ENCODE measurements at places on chromosomes 16 and 17.

- DNase-seq = no peak
Measured at GRCh38 chr16:324451-325334, 27.8 kb downstream of the AXIN1 start.

DNA sequence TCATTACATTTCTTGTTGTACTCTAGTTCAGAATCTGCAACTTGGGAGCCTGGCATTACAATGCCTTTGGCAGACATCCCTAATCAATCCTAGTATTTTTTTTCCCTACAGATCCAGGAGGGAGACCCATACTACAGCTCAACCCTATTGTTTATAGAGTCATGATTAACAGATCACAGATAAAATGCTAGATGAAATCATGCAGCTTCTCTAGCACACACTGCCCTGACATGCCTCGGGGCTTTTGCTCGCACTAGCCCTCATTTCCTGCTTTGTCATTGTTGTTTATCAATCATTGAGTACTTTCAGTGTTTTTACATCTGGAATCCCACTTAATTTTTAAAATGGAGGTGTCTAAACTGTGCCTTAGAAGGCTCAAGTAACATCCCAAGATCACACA lies 412.5 kb downstream of the CA10 start:
- DNase-seq = no peak

DNA sequence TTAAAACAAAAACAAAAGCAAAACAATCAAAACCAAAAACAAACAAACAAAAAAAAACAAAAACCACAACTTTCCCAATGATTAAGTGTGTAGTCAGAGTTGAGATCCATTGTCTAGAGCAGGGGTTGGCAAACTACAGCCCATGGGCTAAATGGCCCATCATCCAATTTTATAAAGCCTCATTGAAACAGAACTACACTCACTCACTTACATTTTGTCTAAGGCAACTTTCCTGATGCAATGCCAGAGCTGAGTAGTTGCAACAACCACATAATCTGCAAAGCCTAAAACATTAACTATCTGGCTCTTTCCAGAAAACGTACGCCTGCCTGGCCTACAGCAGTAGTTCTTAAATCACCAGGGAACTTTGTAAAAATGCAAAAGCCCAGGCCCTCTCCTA lies 124.1 kb downstream of the SOX9 start:
- no peak for DNase-seq

GRCh38 chr17:38693700-38694329 lies 11.3 kb upstream of the MLLT6 start:
- no peak for DNase-seq

GRCh38 chr16:13552062-13552959 lies 367.6 kb upstream of the ERCC4 start:
- DNase-seq = no peak

DNA sequence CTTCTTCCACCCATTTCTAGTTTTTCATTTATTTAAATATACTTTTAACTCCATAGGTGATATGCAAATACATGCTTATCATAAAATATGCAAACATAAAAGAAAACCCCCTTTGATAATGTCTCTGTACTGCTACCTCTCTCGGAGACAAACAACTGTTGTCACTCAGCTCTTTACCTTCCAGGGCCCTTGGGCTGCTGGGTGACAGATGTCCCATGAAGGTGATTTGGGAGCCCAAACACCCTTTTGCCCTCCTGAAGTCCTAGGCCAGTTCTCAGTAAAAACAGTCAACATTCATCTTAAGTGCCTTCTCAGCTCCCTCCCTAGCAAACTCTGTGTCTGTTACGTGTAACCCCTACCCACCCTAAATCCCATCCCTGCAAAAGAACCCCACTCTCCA lies 37.5 kb downstream of the CHD9 start:
- no peak for DNase-seq

DNA sequence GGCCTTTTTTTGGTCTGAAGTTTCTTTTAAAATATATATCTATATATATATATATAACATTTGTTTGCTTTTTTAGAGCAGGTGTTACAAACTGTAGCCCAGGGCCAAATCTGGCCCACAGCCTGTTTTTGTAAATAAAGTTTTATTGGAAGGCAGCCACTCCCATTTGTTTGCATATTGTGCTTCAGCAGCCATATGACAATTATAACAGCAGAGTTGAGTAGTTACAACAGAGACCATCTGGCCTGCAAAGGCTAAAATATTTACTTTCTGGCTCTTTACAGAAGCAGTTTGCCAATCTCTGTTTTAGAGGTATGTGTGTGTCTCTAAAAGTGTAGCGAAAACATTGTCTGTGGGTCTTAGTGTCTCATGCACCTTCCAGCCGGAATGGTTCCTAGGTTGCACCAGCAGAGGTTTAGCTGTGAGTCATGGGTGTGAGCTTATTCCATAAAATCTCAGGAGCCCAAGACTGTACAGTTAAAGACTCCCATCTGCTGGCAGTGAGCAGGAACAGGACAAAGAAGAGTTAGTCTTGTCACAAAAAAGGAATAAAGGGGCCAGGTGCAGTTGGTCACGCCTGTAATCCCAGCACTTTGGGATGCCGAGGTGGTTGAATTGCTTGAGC lies 23.8 kb downstream of the LCMT1 start:
- DNase-seq = peak; percentile 24

DNA sequence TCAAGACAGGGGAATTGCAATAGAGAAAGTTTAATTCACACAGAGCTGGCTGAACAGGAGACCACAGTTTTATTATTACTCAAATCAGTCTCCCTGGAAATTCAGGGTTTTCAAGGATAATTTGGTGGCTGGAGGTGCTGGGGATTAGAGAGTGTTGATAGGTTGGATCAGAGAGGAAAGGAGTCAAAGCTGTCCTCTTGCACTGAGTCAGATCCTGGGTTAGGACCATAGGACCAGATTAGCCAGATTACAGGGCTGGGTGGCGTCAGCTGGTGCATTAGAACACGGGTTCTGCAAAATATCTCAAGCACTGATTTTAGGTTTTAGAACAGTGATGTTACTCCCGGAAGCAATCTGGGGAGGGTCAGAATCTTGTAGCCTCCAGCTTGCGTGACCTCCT lies 1.8 kb upstream of the NSMCE1 start:
- DNase-seq = no peak

GRCh38 chr17:36583787-36584186 lies 7.9 kb upstream of the DHRS11 start:
- DNase-seq = no peak

DNA sequence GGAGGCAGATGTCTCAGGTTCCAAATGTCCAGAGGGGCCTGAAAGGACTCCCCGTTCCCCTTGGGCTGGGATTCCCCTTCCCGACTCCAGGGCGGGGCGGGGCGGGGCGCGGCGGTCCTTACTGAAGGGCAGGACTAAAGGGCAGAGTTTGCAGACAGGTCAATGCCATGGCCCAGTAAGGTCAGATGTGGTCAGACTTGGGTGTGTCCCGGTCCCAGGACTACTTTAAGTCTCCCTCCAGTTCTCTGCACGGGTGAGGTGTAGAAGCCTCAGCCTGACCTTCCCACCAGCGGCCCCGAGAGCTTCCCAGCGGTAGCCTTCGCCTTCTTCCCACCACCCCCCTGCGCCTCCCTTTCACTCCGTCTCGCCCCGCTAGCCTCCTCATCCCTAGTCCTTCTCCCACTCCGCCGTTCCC lies 532 bp downstream of the KDM6B start:
- DNase-seq = no peak

- peak; percentile 28 for DNase-seq
Measured at GRCh38 chr16:53773150-53773846, 69.3 kb downstream of the FTO start.

- DNase-seq = no peak
Measured at GRCh38 chr16:86727131-86727530, 148.8 kb downstream of the FOXL1 start.

GRCh38 chr16:73056921-73057290 lies 9.0 kb upstream of the ZFHX3 start:
- no peak for DNase-seq

- DNase-seq = no peak
Measured at GRCh38 chr17:13967416-13967815, 101.9 kb upstream of the COX10 start.

- no peak for DNase-seq
Measured at GRCh38 chr16:47234-47633, 6.2 kb downstream of the POLR3K start.

DNA sequence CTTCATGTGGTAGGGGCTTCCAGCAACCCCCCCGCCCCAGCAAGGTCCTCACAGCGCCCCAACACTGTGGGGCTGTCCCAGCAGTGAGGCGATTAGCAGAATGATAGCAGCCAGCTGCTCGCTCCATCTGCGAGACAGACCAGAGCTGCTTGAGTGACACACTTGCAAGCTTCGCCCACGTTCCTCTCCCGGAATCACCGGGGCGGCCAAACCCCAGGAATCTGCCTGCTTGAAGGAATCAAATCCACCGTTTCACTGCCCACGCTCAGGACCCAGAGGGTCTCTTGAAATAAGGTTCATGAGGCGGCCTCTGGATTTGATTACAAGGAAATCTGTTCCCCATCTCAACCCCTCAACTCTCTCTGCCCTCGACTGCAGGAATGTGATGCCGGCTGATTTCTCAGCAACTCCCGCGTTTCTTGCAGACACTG lies 356.0 kb downstream of the C16orf95 start:
- DNase-seq = no peak

DNA sequence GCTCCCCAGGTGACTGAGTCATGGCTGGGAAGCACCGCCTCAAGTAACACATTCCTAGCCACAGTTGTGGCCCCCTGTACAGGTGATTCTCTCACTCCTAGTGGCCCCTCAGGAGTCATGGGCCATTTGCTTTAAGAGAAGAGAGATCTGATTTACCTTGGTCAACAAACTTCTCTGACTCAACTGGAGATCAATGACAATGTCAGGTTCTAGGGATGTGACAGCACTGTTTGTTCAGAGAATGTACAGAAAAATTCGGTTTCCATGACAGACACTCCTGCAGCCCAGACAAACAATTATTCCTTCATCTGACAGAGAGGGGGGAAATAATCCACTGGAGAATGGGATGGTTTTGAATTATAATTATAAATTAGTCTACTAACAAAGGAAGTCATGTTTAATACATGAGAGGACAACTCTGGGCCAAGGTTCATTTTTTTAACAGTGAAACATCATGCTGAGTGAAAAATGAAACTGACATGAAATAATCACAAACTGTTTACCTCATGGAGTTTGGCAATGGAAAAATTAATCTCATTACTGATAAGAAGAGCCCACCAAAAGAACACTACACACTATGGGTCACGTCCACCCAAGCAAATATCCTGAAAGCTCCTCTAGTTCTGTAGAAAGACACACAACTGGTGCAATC lies 9.7 kb downstream of the ERN1 start:
- DNase-seq = no peak

- DNase-seq = no peak
Measured at GRCh38 chr17:7296189-7296861, 1.9 kb upstream of the YBX2 start.

- DNase-seq = no peak
Measured at GRCh38 chr16:1929105-1929504, 10.9 kb upstream of the HS3ST6 start.

All from AG04449 (cell line).